H54 (cell line): ENCODE measurements at places on chromosomes 3 and 15.

GRCh38 chr3:169026543-169027182, 636.8 kb downstream of the MECOM start:
- peak; percentile 13 for DNase-seq

DNA sequence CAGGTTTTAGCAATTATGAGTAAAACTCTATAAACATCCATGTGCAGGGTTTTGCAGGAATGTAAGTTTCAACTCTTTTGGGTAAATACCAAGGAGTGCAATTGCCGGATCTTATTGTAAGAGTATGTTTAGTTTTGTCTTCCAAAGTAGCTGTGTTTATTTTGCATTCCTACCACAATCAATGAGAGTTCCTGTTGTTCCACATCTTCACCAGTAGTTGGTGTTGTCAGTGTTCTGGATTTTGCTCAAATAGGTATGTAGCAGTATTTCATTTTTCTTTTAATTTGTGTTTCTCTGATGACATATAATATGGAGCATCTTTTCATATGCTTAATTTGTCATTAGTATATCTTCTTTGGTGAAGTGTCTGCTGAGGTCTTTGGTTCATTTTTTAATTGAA, 185.1 kb upstream of the GALNT15 start:
- DNase-seq, result no peak

DNA sequence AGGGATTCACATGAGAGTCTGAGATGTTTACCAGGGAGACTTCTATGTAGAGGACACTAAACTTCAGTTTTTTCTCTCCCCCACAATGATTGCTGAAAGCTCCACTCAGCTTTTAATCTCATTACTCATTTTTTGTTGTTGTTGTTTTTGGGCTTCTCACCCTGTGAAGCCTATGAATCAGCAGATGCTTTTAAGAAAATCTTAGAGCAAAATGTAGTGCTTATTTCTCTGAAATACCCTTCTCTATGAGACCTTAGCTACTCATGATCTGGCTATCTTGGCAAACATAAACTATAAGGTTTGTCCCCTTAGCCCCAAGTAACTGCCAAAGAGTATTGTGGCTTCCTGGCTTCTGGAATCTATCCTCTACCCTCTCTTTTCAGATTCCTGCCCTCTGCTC, 537.3 kb downstream of the OCA2 start:
- DNase-seq, result no peak

GRCh38 chr15:50624616-50625168, 61.9 kb downstream of the TRPM7 start:
- no peak for DNase-seq

- no peak for DNase-seq
These were observed 118.7 kb upstream of the ACP3 start for GRCh38 chr3:132198516-132198915.

DNA sequence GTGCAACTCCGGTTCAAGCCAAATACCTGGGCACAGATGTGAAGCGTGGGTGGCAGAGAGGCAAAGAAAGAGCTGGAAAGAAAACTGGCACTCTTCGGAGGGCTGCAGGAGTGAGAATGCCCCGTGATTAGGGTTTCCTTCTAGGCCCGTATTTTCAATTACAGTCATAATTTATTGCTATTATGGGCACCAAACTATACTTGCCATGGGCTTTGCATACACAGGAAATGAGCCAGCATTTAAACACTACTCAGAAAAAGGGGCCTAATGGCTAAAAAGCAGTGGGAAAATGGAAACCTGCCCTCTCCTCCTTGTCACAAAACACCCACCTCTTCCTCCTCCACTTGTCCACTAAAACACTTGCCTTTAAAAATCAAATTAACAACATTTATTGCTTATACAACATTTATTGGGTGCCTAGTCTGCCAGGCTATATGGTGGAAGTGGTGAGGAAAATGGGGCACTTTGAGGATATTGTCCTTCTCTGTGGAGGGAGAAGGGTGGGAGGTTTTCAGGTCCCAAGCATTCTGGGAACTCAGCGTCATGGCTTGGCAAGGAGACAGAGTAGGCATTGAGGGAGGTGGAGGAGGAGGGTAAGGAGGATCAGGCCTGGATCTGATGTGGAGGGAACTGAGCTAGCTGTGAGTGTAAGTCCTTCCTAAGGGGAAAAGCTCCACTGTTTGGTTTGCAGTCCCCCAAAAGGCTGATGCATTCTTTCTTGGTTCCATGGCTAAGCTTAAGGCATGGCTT, 160.9 kb downstream of the SLCO3A1 start:
- DNase-seq, result no peak

GRCh38 chr15:65832549-65833364, 36.5 kb upstream of the RAB11A start:
- peak; percentile 62 for DNase-seq

- no peak for DNase-seq
These were observed 341.5 kb upstream of the DNAJC19 start for GRCh38 chr3:181330821-181331563.

- DNase-seq, result no peak
These were observed 134.9 kb downstream of the MBNL1 start for GRCh38 chr3:152403632-152404066.

GRCh38 chr15:27722102-27722501, 377.0 kb downstream of the OCA2 start:
- no peak for DNase-seq

- no peak for DNase-seq
These were observed 19.8 kb upstream of the TM4SF4 start for GRCh38 chr3:149454746-149455145.

DNA sequence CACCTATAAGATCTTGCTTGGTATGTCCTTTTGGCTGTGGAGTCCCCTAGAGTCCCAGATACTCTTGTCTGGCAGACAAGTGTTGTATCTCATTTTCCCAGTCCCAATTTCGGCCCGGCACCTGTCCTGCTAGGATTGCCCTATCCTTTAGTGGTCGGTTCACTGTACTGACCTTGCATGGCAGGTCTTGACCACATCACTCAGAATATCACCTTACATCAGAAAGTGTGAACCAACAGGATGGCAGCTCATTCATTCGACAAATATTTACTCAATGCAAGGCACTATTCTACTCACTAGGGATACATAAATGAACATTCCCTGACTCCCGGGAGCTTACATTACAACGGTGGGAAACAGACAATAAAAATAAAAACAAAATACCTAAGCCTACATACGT, 5.7 kb upstream of the CCDC80 start:
- no peak for DNase-seq

- DNase-seq, result no peak
These were observed 4.7 kb upstream of the BNC1 start for GRCh38 chr15:83289160-83289559.

DNA sequence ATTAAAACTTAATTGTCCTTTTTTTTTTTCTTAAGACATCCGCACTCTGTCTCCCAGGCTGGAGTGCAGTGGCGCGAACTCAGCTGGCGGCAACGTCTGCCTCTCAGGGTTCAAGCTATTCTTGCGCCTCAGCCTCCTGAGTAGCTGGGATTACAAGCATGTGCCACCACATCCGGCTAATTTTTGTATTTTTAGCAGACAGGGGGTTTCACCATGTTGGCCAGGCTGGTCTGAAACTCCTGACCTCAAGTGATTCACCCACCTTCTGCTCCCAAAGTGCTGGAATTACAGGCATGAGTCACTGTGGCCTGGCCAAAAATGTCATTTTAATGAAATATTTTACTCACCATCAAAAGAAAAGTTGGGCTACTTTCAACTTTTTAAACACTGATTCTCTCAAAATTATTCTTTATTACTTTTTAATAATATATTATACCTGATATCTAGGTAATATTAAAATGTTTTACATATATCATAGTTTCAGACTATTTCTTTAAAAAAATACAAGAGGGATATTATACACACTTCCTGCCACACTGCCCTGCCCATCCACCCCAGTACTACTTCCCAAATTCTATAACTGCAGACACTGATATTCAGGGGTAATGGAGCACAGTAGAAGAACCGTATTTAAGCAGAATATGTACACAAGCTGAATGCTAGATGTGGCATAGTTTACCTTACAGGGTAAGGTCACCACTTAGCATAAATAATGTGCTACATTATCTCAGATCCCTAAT, 723.9 kb upstream of the ZNF385D start:
- DNase-seq, result no peak

DNA sequence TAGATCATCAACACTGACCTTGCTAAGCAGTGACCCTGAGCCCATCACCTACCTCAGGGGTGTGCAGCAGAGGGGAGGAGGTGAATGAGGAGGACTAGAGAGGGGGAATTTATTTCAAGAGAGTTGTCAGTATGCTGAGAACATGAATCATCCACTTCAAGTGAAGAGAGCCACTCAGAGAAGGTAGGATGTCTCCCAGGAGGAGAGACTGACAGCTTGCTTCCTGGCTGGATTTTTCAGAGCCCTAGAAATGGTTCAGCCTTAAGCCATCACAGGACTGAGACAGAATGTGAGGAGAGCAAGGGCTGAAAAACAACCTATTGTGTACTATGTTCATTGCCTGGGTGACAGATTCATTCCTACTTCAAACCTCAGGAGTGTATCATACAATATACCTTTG, 34.8 kb downstream of the CCNL1 start:
- DNase-seq, result no peak

GRCh38 chr3:101942356-101942755, 93.0 kb downstream of the NFKBIZ start:
- no peak for DNase-seq

GRCh38 chr3:57446318-57446841, 97.8 kb downstream of the DNAH12 start:
- DNase-seq, result no peak

DNA sequence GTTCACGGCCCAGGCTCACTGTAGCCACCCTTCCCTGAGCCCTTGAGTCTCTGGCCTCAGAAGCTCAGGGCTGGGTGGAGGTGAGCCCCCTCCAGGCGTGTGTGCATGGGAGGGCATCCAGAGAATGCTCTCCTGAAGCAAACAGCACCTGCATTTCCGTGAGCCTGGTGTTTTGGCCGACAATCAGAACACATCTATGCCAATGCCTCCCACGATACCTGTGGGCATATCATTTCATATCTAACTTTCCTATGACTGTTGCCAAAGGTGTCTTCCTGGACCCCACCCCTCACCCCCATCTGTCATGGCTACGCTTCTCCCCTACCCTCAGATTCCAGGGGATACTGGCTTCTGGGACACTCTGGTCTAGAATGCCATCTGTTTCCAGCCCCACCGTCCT, 53.3 kb upstream of the RAB6B start:
- DNase-seq, result no peak

- no peak for DNase-seq
These were observed 33.4 kb downstream of the LEKR1 start for GRCh38 chr3:156859578-156859977.

GRCh38 chr15:89131731-89132130, 43.5 kb downstream of the ABHD2 start:
- no peak for DNase-seq

- no peak for DNase-seq
These were observed 194.2 kb upstream of the PROK2 start for GRCh38 chr3:71979175-71979574.

DNA sequence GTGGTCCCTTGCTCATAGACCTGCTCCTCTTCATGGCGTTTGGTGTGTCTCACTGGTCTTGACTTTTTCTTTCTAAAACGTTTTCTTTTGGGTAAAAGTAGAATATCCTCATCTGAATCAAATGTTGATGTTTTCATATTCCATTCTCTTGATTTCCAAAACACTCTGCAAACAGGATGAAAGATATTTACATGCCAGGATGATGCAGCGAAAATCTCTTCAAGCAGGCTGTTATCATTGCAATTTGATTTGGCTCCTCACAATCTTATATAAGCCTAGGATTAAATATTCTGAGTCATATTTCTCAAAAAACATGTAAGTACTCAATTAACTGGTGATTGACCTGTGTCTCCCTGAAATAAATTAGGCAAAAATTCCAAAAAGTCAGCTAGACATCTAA, 10.1 kb downstream of the PP2D1 start:
- no peak for DNase-seq

DNA sequence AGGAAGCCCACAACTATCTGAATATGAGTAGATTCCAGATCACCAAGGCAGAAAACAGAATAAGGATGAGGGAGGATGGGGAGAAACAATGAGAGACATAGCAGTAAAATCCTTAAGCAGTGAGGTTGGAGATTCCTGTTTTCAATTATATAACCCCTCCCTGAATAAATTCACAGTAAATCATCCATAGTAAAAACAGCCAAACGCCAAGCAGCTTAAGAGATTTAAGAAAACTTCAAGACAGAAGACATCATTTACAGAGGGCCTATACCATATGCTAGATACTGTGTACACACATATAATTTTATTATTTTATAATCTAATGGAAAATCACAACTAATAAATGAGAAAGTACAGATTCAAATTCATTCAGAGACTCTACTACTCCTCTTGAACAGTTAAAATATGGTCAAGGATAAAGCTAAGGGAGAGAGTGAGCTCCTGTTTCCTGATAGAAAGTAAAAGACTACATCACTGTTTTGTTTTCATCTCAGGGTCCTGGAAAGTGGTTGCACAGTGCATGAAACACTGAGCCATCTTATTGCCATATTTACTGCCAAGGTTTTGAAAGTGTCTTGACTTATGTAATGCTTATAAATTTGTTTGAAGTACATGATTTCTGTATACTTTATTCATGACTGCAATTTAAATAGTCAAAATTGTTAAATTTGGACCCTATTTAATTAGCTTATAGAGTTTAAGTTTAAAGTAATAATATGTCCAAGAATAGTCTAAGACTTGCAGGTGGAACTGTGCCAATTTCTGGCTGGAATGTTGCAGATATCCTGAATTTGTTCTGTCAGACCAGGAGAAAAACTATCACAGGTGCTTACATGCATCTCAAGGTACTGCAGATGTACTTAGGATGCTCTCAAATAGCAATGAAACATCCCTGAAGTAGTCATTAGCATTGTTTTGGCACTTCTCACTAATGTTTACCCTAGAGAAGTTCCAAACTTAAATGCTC, 141.4 kb downstream of the TBL1XR1 start:
- DNase-seq, result no peak
